ENCODE measurements at places on chromosomes 5 and 9.
A peak's percentile ranks its signal among the peaks of the same experiment; 100 is the strongest.

DNA sequence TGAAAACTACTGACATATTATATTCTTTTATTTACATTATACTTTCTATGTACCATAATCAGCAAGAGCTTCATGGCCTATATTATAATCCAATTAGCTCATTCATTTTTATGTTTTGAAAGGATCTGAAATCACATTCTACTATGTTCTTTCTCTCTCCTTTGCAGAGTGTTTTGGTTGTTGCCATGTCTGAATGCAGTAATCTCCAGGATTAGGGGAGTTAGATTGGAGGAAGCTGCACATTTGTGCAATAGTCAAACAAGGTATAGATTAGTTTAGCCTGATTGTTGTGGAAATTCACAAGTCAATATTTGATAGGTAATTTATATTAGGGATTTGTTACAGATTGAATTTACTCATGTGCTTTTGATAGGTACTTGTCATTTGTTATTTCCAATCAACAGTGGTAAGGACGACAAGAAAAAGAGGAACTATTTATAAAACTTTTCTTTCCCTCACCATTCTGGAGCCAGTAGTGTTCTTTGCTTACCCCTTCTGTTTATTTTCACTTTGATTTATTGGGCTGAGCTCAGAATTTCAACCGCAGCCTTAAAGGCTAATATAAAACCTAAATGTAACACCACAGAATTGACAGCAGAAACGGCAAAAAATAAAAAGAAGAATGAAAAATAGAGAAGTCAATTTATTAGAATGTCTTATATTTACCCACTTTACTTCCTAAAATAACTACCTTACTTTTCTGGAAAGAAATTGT is 597.0 kb downstream of the CHSY3 start:
- no peak for DNase-seq

DNA sequence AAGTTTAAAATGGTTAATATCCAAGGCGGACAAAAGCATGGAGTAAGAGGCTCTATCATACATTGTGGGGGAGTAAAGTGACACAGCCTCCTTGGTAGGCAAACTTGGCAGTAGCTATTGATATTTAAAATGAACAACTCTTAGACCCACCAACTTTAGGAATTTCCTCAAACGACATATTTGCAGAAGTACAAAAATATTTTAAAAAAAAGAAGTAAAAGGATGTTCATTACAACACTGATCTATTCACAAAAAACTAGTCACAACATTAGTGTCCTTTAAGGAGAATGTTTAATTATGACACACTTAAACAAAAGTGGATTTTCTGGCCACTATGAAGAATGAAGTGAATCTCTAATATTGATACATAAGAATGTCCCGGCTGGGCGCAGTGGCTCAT is 1.7 kb downstream of the ALG2 start:
- no peak for DNase-seq

- no peak for DNase-seq
Observed at GRCh38 chr9:121690316-121690715, 38.9 kb downstream of the DAB2IP start.

- no peak for DNase-seq
Observed at GRCh38 chr9:132669319-132669697, 475 bp downstream of the DDX31 start.

- peak; percentile 41 for DNase-seq
Observed at GRCh38 chr5:74639807-74640449, 600 bp downstream of the ENC1 start.

- no peak for DNase-seq
Observed at GRCh38 chr5:171667341-171668096, 118.1 kb upstream of the SMIM23 start.

- DNase-seq, result no peak
Observed at GRCh38 chr5:78215972-78216371, 78.5 kb downstream of the AP3B1 start.

GRCh38 chr5:178895615-178896571 is at the start of gene ZFP2:
Gene ZFP2, plus strand, starts transcription at chr5:178895913. Its CDS starts 35,401 bp downstream, at chr5:178931314.
- no peak for DNase-seq

GRCh38 chr5:17218353-17219005 is 1.0 kb downstream of the BASP1 start:
- peak; percentile 15 for DNase-seq

DNA sequence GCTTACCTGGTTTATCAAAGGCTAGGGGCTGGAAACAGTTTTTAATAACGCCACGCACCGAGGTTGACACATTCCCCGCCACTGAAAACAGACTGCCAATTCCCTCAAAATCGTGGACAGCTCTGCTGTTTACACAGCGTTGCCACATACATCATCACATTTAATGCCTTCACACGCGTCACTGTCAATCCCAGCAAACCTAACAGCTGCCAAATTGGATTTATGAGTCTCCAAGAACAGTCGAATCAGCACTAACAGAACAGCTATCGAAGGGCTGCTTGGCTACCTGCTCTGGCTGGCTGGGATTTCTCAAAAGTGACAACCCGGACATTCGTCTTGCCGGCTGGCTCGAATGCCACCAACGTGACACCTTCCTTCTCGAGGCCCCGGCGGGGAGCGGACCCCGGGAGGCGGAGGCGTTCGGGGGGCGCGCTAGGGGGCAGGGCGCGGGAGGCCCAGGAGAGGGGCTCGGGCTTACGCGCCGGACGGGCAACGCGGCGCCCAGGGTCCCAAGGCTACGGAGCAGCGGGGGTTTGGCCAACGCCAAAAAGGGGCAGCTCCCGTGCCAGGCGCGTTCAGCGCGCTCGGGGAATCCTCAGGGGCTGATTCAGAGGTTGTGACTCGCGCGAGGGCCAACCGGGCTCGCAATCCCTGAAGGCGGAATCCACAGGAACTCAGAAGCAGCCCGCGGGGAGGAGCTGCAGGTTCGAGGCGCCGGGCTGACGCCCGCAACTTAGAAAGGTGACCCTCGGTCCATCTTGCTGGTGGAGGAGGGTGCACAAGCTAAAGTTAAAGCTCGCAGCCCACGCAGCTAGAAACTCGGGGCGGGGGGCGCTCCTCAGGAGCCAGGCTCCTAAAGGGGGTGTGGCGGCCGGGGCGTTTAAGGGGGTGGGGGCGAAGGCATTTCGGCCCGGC is 1.2 kb downstream of the CDC14B start:
- no peak for DNase-seq

Data from NAMALWA (cell line).